Activated naive CD8-positive, alpha-beta T cell treated with anti-CD3 and anti-CD28 coated beads for 36 hours (primary cell): ENCODE measurements at places on chromosomes 11 and 22.
A peak's percentile ranks its signal among the peaks of the same experiment; 100 is the strongest.

- peak; percentile 70 for DNase-seq
Measured at GRCh38 chr22:50498322-50498890, 9.1 kb downstream of the LMF2 start.

- no peak for DNase-seq
Measured at GRCh38 chr11:34238533-34238932, 119.3 kb downstream of the ABTB2 start.

DNA sequence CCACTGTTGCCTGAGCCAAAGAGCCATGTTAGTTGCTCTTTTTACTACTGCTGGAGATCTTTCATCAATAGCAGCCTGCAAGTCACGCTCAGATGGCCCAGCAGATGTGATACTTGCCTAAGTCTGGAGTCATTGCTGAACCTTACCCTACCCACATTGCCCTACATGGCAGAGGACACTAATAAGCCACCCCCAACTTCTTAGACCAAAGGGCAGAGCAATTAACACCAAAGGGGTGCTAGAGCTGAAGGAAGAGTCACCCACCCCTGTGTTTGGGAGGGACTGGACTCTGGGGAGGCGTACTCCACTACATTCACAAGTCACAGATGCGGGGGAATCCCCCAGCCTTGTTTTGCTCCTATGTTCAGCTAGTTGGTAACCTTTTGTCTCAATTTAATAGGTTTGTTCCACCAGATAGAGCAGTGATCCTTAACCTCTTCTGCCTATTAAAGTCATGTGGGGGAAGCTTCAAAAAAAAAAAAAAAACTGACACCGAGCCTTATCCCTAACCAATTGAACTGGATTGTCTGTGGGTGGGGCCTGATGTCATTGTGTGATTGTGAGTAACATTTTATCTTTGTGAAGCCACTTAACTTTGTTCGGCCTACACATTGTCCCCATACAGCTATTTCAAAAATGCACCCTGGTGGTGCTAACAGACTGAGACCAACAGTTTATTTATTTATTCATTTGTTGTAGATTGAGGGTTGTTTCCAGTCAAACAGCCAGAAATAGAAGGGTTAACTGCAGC, 13.1 kb downstream of the ADM start:
- no peak for DNase-seq

DNA sequence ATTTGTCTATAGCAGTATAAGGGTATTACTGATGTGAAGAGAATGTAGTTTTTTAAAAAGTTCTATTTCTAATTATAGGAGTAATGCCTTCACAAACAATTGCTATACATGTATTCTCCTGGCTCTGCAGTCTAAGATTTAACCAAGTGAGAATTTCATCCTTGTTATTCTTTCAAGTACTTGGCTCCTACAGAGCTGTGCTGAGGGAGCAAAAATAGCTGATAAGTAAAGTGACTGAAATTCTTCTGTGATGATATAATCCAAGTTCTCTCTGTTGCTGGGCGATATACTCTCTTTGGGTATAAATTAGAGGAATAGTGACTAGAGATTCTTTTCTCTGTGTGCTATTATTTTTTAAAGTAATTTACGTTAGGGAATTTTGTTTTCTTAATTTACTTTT, 68.0 kb downstream of the PGR start:
- DNase-seq: no peak

DNA sequence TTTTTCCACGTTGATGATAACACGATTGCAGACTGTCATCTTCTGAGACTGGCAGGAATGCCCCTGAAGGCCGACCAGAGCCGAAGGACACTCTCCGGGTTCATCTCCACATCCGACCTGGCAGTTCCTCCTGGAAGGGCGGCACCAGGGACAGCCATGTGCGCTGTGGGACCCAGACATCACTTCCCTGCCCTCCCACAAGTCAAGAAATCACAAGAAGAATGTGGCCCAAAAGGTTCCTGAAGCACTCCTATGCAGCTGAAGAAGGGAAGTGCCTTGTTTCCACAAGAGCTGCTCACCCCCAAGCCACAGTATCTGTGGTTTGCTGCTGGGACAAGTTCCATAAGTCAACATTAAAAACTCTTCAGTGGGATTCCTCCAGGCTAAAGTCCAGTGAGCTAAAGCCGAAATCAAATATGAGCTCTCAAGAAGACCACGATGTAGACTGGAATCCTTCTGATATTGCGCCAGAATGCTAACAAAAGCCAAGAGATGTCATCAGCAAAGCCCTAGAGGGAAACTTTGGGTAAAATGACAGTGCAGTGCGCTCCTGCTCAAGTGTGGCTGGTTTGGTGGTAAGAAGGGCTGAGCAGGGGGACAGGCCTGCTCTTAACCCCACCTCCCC, 21.2 kb downstream of the PACSIN2 start:
- DNase-seq: no peak

DNA sequence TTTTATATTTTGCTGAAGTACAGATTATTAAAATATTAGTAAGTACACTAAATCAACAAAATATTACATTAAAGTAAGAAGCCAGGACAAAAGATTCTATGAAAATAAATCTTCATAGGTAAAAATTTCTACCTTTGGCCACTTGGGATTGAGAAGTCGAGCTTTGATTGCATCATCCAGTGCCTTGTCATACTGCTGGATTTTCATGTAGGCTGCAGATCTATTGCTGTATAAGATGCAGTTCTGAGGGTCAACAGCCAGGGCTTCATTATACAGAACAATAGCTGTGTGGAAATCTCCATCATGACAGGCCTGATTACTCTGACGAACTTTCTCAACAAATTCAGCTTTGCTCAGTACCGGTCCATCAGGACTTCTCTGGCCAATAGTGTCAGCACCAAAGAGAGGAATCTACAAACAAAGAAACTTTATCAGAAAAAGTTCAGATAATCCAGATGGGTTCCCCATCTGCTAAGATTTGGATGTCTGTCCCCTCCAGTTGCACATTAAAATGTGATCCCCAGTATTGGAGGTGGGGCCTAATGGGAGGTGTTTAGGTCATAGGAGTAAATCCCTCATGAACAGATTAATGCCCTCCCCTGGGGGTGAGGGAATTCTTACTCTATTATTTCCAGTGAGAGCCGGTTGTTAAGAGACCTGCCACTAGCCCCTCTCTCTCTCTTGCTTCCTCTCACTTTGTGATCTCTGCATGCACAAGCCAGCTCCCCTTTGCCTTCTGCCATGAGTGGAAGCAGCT, 50.0 kb downstream of the TTC28 start:
- DNase-seq: no peak

DNA sequence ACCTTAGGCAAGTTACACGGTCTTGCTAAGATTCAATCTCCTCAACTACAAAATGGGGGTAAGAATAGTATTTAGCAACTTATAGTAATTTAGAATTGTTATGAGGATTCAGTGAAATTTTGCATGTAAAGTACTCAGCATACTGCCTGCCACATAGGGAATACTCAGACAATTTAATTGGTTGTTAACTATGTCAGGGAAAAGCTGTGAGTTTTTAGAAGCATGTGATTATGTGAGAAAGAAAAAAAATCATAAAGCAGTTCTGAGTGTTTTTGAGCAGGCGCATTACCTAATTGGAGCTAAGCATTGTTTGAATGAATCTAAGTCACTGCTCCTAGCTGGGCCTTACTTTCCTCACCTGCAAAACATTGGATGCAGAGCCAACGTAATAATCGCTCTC, 287.3 kb upstream of the MTNR1B start:
- no peak for DNase-seq

- DNase-seq: peak; percentile 21
Measured at GRCh38 chr11:45658292-45658991, 7.0 kb downstream of the CHST1 start.

GRCh38 chr11:6012035-6012668, 5.4 kb upstream of the OR56A4 start:
- no peak for DNase-seq

DNA sequence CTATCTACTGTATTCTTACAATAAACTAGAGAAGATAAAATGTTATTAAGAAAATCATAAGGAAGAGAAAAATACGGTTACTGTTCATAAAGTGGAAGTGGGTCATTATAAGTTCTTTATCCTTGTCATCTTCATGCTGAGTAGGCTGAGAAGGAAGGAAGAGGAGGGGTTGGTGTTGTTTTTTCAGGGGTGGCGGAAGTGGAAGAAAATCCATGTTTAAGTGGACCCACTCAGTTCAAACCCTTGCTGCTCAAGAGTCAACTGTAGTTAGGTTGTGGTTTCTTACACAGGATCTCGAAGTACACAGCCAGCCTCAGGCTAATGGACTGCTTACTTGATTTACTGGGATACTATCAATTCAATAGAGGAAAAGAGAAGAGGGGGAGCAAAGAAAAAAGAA, 63.1 kb downstream of the PIWIL4 start:
- DNase-seq: no peak

GRCh38 chr11:61090521-61090920, 11.8 kb upstream of the CD5 start:
- DNase-seq: no peak

GRCh38 chr11:61917334-61918109, at the start of gene RAB3IL1:
Gene RAB3IL1, minus strand, starts transcription at chr11:61917566. Its CDS starts 199 bp downstream, at chr11:61917367.
- DNase-seq: no peak

- DNase-seq: no peak
Measured at GRCh38 chr11:84686716-84687115, 940.4 kb downstream of the DLG2 start.

GRCh38 chr11:83302151-83302550, 16.0 kb upstream of the CCDC90B start:
- DNase-seq: no peak

GRCh38 chr11:128424851-128425285, 162.5 kb downstream of the ETS1 start:
- DNase-seq: no peak

DNA sequence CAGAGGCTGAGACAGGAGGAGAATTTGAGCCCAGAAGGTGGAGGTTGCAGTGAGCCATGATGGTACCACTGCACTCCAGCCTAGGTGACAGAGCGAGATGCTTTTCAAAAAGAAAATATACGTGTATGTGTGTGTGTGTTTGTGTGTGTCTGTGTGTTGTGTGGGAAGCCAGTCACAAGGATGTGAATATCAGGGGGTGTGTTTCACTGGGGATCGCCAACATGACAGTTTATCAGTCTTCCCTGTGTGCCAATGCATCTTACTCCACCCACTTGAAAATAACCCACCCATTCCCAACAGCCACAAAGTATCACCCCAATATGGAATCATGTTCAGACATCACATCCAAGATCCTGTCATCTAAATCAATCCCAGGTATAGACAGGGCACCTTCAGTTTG, 10.4 kb upstream of the APOBEC3B start:
- DNase-seq: no peak

- DNase-seq: peak; percentile 41
Measured at GRCh38 chr11:64553554-64554201, 37.3 kb upstream of the SLC22A12 start.

- DNase-seq: peak; percentile 55
Measured at GRCh38 chr11:59097113-59097708, 9.8 kb upstream of the FAM111B start.

DNA sequence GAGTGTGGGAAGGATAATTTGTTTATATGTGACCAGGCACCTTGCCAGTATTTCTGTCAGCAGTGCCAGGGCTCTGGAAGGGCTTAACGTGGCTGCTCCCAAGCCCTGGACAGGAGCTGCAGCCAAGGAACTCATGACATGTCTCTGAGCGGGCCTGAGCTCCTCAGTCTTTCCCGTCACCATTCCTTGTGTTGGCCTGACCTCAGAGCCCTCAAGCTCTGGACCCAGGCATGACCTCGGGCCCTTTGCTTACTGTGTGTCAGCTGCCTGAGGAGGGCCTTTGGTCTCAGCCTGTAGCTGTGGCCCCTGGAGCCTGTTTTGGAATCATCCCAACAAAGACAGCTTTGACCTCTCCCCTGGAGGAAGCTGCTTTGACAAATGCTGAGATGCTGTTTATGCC, 264.1 kb upstream of the PLET1 start:
- no peak for DNase-seq

- DNase-seq: no peak
Measured at GRCh38 chr22:38215156-38216038, 13.6 kb downstream of the MAFF start.

DNA sequence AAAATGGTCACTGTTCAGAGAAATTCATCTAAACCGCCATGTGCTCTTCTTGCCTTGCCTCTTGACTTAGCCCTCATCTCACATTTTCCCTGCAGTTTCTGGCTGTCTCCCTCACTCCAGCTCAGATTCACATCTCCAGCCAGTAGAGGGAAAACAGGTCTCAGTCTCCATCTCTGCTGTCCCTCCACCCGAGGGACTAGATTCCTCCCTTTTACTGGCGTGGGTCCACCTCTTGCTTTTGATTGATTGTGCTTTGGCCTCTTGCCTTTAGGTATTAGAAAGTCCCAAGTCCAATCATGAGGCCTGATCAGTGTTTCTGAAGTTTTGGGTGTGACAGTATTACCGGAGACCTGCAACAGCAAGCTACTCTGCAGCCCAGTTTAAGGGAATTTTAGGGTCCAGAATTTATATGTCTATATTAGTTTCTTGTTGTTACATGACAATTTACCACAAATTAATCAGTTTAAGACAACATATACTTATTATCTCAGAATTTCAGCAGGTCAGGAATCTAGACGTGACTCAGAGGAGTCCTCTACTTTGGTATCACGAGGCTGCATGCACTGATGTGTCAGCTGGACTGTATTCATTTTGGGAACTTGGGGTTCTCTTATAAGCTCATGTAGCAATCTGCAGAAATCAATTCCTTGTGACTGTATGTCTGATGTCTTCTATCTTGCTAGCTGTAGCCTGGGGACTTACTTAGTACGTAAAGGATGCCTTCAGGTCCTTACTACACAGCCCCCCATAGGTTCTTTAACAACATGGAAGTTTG, 805.2 kb upstream of the CCDC90B start:
- DNase-seq: no peak

- DNase-seq: no peak
Measured at GRCh38 chr11:111631024-111631665, 28.9 kb downstream of the SIK2 start.

DNA sequence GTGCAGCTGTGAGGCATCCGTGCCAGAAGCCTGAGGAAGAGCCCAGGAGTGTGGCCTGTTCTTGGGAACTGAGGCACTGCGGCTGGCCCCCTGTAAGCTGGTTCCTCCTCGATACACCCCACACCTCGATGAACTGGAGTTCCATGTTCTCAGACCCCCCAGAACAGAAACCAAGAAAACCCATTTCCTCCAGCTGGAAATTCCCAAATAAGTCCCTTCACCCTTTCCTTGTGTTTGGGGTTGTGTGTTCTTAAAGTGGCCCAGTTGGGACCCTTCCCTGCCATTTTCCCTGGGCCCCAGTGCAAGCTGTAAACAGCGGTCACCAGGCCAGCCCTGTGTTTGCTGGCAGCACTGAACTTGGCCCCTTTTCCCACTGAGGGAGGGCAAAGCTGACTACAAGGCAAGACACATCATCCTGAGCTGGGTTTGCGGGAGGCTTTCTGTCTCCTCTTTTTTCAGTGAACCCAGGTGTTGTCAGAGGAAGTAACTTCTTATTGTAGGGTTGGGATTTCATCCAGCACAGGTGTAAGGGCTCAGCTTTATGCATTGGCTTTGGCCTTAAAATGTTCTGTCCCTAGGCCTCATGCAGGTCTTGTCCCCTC, 60.1 kb upstream of the MPEG1 start:
- DNase-seq: no peak

GRCh38 chr11:78735711-78736110, 161.0 kb upstream of the NARS2 start:
- DNase-seq: no peak
